Activated CD4-positive, CD25-positive, alpha-beta regulatory T cell treated with anti-CD3 and anti-CD28 coated beads, Interleukin-2, amount 50 U/mL, for 16 hours (primary cell): ENCODE measurements at places on chromosomes 2 and 18.

DNA sequence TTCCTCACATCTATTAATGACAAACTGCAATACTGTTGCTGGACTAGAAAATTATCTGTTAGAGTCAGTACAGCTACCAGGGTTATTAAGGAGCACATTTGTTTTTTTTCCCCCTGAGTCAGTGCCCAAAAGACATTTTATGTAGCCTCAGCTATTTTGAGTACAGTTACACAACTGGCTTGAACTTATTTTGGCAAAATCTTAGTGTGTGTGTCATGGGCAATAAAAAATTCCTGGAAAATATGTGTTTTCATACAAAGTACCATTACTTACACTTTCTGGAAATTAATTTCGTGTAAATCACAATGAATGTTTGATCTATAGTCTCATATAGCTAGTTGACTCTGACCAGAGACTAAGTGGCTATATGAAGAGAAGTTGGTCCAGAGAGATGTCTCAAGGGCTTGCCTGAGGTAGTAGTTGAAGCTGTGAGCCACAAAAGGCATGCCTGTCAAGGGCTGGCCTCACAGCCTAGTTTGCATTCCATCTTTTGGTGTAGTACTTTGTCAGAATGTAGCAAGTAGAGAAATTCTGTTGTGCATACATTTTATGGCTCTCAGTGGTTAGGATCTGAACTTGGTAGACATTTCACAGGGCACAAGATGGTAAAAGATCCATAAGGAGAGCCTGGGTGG, 283.4 kb downstream of the MTX2 start:
- DNase-seq, result no peak

GRCh38 chr18:48761582-48761981, 189.2 kb downstream of the SMAD7 start:
- DNase-seq, result no peak

DNA sequence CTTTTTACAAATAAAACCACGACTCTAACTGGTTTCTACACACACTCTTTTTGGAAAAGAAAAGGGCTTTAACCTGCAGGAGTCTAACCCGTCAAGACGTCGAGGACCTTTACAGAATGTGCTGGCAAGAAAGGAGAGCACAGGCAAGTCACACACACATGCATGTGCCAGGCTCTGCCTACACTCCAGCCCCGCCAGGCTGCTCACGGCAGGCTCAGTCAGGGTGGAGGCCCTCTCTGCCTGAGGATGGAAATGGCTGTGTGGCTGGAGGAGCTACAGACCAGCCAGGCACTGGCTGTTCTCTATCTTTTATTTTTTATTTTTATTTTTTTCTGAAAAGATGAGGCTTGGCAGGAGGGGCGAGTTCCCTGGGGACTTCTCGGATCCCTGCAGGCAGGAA, 10.2 kb downstream of the SIX3 start:
- no peak for DNase-seq

- DNase-seq, result no peak
Measured at GRCh38 chr18:24274837-24275236, 122.8 kb downstream of the OSBPL1A start.

DNA sequence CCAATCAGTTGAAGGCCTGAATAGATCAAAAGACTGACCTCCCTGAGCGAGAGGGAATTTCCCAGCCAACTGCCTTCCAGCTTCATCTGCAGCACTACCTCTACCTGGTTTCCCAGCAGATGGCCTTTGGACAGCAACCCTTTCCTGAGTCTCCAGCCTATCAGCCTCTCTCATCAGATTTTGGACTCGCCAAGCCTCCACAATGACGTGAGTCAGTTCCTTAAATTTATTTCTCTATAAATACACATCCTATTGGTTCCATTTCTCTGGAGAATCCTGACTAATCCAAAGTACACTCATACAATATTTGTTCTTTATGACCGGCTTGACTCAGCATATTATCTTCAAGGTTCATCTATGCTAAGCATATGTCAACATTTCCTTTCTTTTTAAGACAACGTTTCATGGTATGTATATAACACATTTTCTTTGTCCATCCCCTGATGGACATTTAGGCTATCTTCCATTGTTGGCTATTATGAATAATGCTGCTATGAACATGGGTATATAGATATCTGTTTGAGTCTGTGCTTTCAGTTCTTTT, 294.6 kb downstream of the LRATD1 start:
- DNase-seq, result no peak

DNA sequence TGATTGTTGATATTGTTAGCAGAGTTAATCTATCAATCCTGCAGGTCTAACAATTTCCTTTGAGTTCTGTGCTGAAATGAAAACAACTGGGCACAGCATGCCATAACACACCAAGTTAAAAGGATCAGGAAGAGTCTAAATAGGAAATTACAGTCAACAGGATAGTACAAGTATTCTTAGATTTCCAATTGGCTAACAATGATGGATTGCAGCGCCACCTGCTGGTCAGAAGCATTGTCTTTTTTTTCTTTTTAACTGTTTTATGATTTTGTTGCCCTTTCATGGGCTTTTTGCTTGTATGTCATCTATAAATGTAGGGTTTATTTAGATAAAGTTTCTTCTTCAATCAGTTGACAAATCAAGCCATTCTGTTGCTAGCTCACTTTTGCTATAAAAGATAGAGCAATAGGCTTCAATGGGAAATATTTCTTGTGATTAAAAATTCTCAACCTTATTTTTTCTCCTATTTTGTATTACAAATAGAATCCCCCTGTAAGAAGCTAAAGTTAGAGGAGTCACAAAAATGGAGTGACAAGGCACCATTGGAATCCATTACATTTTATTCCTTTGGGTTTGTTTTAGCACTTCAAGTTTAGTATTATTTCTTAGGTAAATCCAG, 40.8 kb upstream of the RPRM start:
- DNase-seq, result peak; percentile 10

DNA sequence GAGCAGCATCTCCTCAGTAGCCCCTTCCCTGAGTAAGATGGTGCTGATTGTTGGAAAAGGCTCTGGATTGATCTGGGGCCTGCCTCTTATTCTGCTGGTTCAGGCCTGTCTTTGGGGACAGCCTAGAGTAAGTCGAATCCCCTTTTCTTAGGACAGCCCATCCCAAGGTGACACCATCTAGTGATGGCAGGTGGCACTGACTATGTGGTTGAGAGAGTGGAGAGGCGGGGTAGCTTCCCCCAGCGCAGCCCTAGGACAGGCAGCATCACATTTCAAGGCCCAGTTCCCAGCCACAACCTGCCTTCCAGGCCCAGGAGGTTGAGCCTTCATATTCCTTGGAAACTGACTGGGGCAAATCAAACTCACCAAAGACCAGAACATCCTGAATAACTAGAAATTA, 69.1 kb upstream of the B3GNT7 start:
- DNase-seq, result no peak

DNA sequence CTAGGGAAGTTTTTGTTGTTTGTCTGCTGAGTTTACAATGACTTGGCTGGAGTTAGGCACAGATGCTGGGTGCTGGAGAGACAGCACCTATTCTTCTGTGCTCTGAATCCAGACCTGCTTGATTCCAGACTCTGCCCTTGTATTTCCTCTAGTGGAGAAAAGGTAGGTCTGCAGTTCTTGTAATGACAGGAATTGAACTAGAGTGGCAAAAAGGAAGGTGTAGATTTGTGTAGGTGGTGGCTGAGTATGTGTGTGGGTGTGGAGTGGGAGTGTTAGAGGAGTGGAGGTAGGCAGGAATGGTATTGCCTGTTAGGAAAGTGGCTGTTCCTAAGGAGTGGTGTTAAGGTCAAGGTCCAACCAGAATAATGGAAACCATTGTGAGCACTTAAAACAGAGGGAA, 71.9 kb upstream of the LYPD6 start:
- DNase-seq, result no peak

GRCh38 chr2:164178835-164179465, 442.3 kb downstream of the GRB14 start:
- no peak for DNase-seq

DNA sequence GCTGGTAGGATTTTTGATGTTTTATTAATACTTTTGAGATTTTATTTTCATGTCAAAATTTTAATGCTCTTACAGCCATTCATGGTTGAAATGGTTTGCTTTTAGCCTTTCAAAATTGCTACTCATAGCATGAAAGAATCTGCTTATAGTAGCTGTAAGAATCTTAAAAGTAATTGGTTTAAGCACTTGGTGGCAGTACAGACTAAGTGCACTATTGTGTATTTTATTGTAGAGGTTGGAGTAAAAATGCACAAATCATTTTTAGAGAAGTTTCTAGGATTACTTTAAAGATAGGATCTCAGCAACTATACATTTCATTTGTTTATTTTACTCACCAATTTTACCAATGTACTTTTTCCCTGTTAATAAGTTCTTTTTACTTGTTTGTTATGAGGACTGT, 205.8 kb downstream of the SPAG16 start:
- no peak for DNase-seq
